Stimulated activated CD4-positive, alpha-beta T cell treated with anti-CD3 and anti-CD28 coated beads, TNF-alpha, amount 100 ng/mL, for 48 hours (primary cell): ENCODE measurements at places on chromosomes 13 and 19.

DNA sequence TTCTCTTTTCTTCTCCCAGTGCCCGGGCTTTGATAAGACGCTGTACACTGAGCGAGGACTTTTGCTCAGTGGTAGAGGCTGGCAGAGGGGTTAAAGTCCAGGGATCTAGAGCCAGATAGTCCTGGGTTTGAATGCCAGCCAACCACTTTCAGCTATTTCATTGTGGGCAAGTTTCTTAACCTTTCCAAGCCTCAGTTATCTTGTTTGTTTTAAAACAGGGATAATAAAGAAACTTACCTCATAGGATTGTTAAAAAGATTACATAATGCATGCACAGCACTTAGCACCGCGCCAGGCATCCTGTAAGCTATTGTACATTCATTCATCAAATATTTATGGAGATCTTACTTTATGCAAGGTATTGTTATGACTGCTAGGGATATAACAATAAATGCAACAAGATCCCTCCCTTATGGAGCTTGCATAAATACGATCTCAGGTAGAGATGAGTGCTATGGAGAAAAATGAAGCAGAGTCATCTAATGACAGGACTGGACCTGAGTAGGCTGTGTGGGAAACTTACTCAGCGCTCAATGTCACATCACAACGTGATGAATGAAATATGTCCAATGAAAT lies 70.8 kb downstream of the LNX2 start:
- DNase-seq = no peak

- no peak for DNase-seq
Observed at GRCh38 chr13:86960876-86961275, 710.3 kb upstream of the SLITRK5 start.

DNA sequence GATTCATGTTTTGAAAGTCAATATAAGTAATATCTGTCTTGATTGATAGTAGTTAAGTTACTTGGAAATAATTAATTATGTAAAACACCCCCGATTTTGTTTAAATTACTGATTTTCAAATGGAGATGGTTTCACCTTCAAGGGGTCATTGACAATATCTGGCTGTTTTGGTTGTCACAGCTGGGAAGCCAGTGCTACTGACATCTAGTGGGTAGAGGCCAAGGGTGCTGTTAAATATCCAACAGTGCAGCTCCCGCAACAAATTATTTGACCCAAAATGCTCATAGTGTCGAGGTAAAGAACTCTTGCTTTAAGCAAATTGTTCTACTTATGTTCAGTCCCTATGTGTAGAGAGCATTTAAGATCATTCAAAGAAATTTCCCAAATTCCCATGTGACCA lies 50.6 kb upstream of the PCDH20 start:
- no peak for DNase-seq

DNA sequence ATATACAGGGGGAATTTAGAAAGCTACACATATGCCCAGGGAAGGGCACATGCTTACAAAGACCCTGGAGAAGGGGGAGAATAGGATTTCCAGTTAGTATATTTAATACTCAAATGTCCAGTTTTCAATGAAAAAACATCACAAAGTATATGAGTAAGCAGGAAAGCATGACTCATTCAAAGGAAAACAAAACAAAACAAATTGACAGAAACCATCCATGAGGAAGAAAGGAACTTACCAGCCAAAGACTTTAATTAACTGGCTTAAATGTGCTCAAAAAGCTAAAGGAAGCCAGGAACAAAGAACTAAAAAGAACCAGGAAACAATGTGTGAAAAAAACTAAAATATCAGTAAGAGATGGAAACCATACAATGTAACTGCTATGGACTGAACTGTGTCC lies 716.2 kb upstream of the ARGLU1 start:
- DNase-seq = no peak

- DNase-seq = no peak
Observed at GRCh38 chr19:4830768-4831265, 695 bp downstream of the TICAM1 start.

DNA sequence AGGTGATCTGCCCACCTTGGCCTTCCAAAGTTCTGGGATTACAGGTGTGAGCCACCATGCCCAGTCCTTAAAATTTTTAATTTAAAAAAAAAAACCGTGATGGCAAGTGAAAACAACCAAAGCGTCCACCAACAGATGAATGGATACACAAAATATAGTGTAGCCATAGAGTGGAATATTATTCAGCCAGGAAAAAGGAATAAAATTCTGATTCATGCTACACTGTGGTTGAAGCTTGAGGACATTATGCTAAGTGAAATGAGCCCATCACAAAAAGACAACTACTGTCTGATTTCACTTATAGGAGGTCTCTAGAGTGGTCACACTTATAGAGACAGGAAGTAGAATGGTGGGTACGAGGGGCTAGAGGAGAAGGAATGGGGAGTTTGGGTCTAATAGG lies 26.3 kb upstream of the KLF2 start:
- no peak for DNase-seq

DNA sequence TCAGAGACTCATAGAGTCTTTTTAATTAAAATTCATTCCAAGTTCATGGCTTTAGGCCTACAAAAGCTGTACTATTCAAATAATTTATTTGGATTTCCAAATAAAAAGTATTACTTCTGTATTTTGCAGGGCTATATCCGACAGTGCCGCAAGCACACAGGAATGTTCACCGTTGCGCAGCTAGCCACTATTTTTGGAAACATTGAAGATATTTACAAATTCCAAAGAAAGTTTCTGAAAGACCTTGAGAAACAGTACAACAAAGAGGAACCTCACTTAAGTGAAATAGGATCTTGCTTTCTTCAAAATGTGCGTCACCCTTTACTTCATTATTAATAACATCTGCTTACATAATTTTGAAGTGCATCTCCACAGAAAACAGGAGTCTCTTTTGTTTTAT lies 20.5 kb upstream of the C1QTNF9 start:
- no peak for DNase-seq

DNA sequence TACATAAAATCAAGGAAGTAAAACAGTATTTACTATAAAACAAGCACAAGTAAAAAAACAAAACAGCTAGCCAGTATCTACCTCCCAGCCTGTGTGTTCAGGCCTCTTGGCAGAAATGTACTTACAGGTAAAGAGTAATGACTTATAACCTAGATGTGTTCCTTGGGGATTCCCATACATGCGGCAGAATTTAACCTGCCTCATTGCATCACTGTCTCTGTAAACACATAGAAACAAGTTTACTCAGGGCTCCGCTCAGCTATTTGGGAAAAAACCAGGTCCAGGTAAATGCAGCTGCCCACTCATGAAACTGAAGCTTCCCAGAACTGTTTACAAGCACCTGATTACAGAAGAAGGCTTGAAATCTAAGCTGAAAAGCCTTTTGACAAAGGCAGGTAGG lies 50.7 kb upstream of the SERP2 start:
- no peak for DNase-seq

- DNase-seq = no peak
Observed at GRCh38 chr19:7618771-7619510, 10.4 kb downstream of the XAB2 start.

DNA sequence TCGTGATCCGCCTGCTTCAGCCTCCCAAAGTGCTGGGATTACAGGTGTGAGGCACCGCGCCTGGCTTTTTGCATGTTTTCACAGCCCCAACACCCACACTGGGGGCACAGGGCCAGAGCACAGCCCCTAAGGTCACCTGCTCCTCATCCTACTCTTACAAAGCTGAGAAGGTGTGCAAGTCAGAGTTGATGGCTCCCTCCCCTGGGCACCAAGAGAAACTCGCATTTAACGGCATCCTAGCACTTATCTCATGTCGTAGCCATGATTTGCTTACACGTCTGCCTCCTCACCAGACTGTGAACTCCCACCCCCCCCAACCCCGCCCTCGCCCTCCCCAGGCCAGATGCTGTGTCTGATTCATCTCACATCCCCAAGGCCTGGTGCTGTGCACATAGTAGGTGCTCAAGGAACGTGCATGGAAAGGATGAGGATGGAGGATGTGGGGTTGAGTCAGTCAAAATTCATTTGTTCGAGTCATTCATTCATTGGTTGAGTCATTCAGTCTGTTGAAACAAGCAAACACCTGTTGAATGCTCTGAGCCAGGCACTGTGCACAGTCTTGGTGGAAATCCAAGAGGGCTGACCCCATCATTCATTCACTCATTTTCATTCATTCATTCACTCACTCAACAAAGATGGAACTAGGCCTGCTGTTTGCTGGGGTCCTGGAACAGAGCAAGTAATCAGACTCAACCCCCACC lies 11.3 kb downstream of the SHANK1 start:
- no peak for DNase-seq

DNA sequence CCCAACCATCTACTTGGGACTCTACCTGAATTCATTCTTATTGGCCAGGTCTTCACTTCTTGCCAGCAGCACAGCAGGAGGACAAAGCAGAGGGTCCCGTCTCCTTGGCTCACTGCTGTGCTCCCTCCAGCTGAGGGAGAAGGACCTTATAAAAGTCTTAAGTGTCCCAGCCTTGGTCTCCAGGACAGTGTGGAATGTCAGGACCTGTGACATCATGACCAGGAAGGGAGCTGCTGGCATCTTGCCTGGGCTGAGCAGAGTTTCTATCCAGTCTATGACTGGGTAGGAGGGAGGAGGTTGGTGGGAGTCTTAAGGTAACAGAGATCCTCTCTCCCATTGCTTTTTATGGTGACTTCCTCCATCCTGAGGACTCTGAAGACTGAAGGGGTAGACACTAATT lies 56.6 kb upstream of the ANKRD10 start:
- DNase-seq = no peak

- no peak for DNase-seq
Observed at GRCh38 chr19:48617146-48617937, 1.6 kb downstream of the RPL18 start.

- no peak for DNase-seq
Observed at GRCh38 chr13:71871176-71871754, 4.3 kb upstream of the DACH1 start.

DNA sequence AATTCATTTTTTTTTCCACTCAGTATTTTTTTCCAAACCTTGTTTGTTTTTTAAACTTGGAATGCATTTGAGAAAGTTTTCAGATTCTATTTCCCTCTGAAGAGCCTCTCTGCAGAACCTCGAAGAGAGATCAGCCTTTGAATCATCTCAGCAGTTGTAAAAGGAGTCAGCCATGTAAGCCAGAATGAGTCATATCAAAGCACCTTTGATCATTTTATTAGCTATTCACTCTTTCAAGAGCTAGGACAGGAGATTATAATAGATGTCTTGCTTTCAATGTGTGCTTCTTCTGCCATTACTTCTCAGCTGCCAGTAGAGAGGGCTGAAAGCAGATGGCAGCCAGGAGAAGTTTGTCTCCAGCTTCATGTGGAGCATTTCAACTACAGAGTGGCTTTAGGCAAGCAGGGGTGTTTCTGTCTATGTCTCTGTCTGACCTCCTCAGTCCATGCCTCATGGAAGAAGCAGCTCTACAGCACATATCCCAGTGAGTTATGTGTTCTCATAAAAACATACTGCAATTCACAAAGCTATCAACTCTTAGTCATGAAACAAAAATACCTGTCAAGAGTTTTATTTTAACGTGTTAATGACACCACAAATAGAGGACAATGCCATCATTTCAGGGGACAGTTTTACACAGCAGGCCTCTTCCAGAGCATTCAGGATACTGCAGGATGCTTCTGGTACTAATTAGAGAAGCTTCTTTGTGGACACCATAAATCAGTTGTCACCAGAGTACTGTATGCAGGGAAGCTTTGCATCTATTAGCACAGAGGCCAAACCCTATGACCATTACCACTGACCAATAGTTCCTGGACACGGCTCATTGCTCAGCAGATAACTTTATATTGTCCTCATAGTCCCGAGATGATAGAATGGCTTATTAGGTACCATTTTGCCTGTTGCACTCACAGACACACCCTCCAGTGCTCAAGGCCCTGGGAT lies 94.3 kb downstream of the NHLRC3 start:
- DNase-seq = no peak

DNA sequence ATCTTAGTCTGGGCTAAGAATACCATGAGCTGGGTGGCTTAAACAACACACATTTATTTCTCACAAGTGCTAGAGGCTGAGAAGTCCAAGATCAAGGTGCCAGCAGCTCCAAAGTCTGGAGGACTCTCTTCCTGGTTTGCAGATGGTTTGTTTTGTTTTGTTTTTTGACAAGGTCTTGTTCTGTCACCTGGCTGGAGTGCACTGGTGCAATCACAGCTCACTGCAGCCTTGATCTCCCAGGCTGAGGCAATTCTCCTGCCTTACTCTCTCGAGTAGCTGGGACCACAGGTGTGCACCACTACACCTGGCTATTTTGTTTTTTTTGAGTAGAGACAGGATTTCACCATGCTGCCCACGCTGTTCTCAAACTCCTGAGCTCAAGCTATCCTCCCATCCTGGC lies 15.5 kb downstream of the APLP1 start:
- DNase-seq = no peak

GRCh38 chr19:57002710-57003109 lies 117.1 kb upstream of the USP29 start:
- no peak for DNase-seq

DNA sequence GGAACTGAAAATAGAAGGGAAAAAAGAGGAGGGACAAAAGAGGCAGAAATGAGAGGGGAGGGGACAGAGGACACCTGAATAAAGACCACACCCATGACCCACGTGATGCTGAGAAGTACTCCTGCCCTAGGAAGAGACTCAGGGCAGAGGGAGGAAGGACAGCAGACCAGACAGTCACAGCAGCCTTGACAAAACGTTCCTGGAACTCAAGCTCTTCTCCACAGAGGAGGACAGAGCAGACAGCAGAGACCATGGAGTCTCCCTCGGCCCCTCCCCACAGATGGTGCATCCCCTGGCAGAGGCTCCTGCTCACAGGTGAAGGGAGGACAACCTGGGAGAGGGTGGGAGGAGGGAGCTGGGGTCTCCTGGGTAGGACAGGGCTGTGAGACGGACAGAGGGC lies at the start of gene CEACAM5:
Gene CEACAM5 (plus strand): TSS at position 146 of the 400 bp plus-strand sequence. CDS start 106 bp downstream, at position 252.
- DNase-seq = no peak

DNA sequence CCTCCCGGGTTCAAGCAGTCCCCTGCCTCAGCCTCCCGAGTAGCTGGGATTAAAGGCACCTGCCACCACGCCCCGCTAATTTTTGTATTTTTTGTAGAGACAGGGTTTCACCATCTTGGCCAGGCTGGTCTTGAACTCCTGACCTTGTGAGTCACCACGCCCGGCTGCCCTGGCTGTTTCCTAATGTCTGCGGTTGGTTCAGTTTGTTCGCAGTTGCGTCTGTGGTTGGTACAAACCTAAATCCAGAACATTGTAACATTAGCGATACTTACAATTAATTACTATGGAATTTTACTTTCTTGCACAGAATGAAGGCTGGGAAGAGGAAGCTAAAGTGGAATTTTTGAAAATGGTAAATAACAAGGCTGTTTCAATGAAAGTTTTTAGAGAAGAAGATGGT lies 38.1 kb downstream of the RNF17 start:
- DNase-seq = no peak

DNA sequence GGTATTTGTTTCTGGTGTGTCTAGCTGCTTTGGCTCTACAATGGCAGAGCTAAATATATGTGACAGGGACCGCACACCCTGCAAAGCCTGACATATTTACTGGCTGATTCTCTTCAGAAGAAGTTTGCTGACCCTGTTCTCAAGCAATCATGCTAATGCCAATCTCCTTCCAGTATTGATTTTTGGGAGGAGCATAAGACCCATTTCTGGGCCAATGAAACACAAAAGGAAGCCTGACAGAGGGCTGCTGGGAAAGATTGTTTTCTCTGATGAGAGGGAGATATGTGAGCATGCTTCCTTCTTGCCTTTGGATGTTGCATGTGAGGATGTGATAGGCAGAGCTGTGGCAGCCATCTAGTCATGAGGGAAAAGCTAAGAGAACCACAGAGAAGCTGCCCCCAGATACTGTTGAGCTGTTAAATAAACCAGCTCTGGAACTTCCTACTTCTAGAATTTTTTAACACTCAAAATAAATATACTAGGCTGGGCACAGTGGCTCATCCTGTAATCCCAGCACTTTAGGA lies 31.4 kb upstream of the TPTE2 start:
- no peak for DNase-seq
